Stimulated activated CD8-positive, alpha-beta memory T cell treated with anti-CD3 and anti-CD28 coated beads, Interleukin-7, amount 100 ng/mL, for 1 hour (primary cell): ENCODE measurements at places on chromosomes 12 and 14.

DNA sequence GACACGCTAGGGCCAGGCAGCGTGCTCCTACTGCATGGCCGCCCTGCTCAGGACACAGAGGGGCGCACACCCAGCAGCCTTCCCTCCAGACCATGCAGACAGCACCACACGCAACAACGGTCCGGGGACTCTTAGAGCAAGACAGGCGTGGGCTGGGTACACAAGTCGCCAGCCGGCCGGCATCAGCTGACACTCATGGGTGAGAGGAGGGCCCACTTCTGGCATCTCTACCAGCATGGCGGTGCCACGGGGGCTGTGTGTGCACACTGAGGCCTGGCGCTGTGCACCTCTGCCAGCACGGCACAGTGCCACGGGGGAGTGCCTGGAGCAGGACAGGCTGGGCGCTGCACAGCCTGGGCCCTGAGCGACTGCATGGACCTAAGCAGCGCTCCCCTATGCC is 6.7 kb upstream of the BTBD6 start:
- DNase-seq = no peak

GRCh38 chr12:9756170-9756569 is 4.5 kb downstream of the CD69 start:
- DNase-seq = no peak

DNA sequence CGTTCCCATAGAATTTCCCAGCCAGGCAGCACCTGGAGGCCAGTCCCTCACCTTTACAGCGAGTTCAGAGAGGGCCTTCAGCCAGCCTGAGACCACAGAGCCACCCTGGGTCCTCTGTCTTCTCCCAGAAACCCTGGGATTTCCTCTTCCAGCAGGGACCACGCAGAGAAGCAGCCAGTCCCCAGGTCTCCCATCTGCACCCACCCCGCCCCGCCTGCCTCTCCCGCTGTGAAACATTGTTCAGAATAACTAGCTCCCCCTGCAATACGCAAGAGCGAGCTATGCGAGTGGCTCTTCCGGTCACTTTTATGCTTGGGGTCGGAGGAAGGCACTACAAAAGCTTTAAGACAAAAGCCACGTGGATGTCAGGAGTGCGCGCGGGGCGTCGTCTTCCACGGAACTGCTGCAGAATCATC is 77.8 kb downstream of the SERPINA3 start:
- DNase-seq = no peak

DNA sequence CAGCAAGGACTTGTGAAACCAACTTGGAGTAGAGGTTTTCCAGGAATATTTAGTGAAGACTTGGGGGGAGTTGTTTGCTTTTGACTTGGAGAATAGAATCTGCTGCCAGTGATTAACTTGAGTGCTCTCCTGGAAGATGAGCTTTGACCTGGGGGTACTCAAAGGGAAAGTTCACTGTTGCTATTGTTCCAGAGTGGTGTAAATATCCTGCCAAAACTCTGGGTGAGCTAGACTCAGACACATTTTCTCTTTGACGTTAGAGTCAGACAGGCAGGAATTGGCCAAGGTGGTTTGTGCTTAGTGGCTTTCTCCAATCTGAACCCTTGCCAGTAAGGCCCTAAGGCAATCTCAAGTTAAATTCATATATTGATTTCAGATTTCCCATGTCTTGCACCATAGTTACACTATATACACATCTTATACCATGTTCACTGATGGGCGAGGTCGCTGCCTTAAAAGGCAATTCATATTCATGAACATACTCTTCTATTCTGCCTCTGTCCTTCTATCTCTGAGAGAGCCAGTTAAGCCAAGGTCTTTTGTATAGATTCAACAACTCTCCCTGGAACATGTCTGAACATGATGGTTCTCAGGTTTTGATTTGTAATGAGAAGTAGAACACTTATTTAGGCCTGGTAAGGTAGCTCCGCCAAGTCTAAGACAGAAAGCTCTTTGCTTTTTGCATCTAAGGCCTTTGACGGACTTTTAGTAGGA is 204.6 kb upstream of the SLC38A2 start:
- DNase-seq = no peak

DNA sequence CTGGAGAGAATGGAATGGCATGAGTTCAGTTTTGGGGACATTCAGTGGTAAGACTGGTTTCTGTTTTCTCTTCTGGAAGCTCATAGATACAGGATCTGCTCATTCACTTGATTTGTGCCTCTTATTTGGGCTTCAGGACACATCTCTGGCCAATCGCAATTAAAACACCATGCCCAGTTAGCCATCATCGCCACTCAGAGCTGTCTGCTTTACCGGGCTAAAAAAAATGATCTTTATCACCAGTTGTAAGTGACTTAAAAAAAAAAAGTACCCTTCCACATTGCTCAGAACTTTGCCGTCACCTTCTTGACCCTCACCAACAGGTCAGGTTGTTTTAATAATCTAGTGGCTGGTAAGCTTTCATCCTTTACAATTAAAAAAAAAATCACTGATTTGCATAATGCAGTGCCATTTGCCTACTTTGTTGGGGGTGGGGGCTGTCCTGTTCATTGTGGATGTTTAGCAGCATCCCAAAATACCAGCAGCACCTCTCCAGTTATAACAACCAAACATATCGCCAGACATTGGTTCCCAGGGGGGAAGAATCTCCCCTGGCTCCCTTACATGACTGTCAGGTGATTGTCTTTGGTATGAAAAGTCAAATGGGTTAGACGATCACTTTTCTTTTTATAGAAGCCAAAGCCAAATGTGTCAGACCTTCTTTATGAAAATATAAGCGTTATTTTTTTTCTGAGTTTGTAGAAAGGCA is 150.1 kb downstream of the PRKCH start:
- no peak for DNase-seq

- no peak for DNase-seq
Observed at GRCh38 chr14:68042586-68043210, 223.1 kb downstream of the RAD51B start.

DNA sequence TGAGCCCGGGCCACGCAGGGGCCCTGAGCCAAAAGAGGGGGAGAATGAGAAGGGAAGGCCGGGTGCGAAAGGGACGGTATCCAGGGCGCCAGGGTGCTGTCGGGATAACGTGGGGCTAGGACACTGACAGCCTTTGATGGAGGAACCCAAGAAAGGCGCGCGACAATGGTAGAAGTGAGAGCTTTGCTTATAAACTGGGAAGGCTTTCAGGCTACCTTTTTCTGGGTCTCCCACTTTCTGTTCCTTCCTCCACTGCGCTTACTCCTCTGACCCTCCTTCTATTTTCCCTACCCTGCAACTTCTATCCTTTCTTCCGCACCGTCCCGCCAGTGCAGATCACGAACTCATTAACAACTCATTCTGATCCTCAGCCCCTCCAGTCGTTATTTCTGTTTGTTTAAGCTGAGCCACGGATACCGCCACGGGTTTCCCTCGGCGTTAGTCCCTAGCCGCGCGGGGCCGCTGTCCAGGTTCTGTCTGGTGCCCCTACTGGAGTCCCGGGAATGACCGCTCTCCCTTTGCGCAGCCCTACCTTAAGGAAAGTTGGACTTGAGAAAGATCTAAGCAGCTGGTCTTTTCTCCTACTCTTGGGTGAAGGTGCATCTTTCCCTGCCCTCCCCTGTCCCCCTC is 3.0 kb downstream of the SSTR1 start:
- no peak for DNase-seq

GRCh38 chr12:104295954-104296353 is 7.6 kb upstream of the EID3 start:
- no peak for DNase-seq

DNA sequence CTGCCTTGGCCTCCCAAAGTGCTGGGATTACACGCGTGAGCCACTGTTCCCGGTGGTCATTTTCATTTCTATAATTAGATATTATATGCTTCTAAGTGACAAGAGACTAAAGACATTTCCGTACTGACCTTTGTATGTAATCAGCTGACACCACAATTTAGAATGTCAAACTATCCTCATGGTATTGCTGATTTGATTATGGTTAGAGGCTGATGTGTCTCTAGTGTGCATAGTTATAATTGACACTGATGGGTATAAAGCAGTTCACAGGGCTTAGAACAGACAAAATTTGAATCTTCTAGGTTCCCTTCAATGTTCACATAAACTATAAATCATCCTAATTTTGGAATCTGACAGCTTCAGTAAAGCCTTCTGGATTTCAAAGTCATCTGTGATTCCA is 192.7 kb downstream of the PTPRO start:
- DNase-seq = no peak

- DNase-seq = no peak
Observed at GRCh38 chr12:108811411-108812180, 45.8 kb downstream of the SSH1 start.

GRCh38 chr12:120332523-120332922 is 4.9 kb upstream of the PLA2G1B start:
- no peak for DNase-seq

DNA sequence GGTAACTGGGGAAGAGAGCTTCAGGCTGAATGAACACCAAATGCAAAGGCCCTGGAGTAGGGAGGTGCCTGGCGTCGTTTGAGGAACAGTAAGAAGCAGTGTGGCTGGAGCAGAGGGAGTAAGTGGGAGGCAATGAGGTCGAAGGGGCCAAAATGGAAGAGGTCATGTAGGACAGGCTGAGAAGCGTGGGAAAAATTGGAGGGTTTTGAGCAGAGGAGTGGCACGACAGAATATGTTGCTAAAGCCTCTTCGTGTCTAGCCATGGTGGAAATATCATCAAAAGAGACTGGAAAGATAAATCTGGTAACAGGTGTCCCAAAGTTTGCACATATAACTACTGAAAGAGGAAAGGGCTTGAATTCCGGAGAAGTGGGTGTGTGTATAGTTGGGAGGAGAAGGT is 1.9 kb downstream of the TRIM9 start:
- DNase-seq = no peak

GRCh38 chr14:33916663-33917565 is 34.0 kb downstream of the EGLN3 start:
- DNase-seq = no peak

DNA sequence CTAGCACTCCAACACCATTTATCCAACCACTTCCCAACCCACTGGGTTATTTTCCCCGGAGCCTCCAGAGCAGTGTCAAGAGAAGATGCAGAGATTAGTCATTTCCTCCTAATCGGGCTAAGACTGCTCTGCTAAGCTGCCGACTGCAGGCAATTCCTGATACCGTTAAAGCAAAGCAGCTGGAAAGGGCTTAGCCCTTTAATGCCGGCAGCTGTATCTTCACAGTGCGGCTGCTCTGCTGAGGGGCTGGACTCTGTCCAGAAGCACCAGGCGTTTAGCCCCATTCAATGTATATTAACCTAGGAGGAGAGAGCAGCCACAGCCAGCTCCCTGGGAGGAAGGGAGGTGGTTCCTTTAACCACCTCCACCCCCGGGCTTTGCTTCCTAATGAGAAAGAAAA is 11.1 kb downstream of the AQP6 start:
- no peak for DNase-seq
